ENCODE measurements at places on chromosomes 13 and 19.

GRCh38 chr19:20662421-20663105 lies 1.2 kb upstream of the ZNF626 start:
- DNase-seq, result no peak

DNA sequence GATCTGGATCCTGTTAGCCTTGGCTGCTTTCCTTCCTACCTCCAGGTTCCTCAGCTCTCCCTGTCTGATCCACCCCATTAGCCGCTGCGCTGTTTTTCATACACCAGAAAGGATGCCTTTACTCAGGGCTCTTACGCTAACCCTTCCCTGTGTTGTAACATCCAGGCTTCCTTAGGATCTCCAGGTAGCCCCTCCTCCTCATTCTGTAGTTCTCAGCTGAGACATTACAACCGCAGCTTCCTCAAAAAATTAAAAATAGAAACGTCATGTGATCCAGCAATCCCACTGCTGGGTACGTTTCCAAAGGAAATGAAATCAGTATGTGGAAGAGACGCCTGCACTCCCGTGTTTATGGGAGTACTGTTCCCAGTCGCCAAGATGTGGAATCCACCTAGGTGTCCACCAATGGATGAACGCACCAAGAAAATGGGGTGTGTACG lies 18.4 kb upstream of the MYADM start:
- DNase-seq, result no peak

GRCh38 chr13:33832872-33833271 lies 14.9 kb downstream of the RFC3 start:
- DNase-seq, result no peak

- no peak for DNase-seq
These were observed 11.4 kb downstream of the ZNF541 start for GRCh38 chr19:47561440-47562057.

GRCh38 chr13:86324191-86324590 lies 525.0 kb upstream of the SLITRK6 start:
- no peak for DNase-seq

- no peak for DNase-seq
These were observed 235.1 kb upstream of the MIR17HG start for GRCh38 chr13:91112201-91112923.

DNA sequence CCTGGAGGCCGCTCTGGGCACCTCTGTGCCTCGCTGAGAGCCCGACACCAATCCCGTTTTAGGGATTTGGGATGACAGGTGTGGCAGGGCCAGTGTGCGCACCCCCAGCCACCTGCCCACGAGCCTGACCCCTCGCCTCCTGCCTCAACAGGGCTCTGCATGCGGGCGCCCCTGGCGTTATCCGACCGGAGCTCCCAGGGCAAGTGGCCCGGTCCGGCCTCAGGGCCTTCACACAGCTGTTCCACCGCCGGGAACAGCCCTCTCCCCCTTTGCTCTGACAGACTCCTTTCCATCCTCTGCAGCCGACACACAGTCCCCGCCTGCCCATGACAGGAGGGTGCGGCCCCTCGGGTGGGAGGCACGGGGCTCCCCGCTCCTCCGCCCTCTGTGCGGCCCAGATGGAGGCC lies 7.1 kb upstream of the WDR18 start:
- DNase-seq, result no peak

GRCh38 chr13:20814224-20814910 lies 40.6 kb upstream of the EEF1AKMT1 start:
- no peak for DNase-seq

DNA sequence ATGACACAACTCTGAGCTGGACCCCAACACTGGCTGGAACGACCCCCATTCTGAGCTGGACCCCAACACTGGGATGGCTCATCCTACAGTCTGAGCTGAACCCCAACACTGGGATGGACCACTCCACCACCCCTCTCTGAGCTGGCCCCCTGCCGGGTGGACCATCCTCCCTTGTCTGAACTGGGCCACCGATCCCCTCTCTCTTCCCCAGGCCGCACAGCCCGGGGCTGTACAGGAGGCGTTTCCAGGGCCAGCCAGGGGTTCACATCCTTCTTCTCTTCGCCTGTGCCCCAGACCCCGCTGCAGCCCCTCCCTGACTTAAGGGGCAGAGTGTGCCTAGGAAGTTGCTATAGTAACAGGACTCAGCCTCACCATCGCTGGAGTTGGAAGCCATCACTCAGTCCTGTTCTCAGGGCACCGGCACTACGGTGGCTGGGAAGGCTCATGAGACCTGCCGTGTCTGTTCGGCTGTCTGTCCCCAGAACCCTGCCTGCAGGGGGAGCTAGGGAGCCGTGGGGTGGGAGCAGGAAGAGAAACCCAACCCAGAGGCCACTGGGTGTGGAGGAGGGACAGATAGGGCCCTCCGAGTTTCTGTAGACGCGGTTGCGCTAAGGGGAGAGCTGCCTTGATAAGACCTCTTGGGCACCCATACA lies 3.7 kb downstream of the PRKACA start:
- DNase-seq, result peak; percentile 73

DNA sequence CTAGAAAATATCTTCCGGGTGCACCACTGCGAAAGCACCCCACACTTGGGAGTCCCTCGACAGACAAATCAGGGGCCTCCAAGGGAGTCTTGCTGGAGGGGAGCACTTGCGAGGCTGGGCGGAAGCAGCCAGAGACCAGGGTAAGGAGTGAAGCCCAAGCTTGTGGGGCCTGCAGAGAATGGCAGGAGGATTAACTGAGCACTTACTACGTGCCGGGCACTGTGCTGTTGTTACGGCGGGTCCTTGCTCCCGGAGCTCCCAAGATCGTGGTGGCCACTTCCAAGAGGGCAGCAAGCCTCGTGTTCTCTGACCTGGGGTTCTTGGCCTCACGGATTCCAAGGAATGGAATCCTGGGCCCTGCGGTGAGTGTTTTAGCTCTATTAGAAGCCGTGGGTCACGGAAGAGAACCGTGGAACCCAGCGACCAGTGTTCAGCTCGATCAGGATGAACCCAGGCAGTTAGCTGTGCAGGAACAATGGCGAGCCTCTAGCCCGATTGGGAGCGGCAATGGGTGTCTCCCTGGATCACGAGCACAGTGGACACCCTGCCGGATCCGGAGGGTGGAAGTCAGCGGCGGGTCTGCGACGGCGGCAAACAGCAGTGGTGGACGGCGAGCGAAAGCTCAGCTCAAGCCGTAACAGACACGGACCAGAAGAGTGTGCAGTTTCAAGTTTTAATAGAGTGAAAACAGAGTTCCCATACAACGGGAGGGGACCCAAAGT lies 9.6 kb downstream of the TTYH1 start:
- no peak for DNase-seq

GRCh38 chr13:47146136-47146535 lies 249.3 kb upstream of the HTR2A start:
- no peak for DNase-seq

GRCh38 chr13:62583466-62583865 lies 1167.8 kb upstream of the PCDH20 start:
- DNase-seq, result no peak

DNA sequence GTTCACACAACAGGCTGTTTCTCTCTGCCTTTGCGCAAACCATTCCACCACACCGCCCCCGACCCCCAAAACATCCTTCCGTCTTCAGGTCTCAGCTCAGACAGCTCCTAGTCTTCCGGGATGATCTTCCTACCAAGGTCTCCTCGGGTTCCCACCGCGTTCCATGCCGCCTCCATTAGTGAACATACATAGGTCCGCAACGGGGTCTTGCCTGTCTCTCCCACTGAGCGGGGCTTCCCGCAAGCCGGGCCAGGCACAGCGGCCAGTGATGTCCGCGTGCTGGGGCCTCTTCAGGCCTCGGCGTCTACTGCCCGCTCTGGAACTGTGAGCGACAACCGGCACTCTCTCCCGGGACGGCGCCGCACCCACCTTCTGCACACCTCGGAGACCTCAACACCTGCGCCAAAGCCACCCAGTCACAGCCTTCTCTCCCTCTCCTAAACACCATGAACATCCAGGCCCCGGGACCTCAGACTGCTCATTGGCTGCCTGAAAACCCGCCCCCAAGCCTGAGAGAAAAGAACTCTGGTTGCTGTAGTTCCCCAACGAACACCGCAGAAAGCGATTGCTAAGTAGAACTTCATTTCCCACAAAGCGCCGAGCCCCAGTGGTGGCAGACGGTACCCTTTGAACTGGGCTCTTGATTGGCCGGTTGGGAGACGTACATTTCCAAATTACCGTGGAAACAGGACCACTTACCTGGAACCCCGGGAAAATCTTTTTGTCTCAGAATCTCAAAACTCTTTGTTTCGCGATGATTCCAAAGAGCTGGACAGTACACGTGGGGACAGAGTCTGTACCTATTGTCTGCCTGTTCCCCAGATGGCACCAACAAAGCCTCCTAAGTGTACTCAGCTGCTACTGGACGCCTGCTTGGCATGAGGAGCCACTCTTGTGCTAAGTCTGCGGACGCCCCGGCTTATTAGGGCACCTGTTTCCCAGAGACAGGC lies 9.5 kb downstream of the DYRK1B start:
- peak; percentile 92 for DNase-seq
